ENCODE measurements at places on chromosomes 6 and 20. TPM values are rescaled to one million over a fixed set of nuclear protein-coding genes. Genes with fewer than 3 reads are reported as not detected.

Gene RBM39
- polyA plus RNA-seq: 43.1 TPM

Gene BTBD9
- 5.2 TPM for polyA plus RNA-seq

Gene MYB
- polyA plus RNA-seq: 0.16 TPM

Gene DOK5
- 25.4 TPM for polyA plus RNA-seq

Gene C20orf204
- 0.02 TPM for polyA plus RNA-seq

Gene MBOAT1
- 3.1 TPM for polyA plus RNA-seq

Gene PNLDC1
- polyA plus RNA-seq: 0.09 TPM

Gene TINAG
- not detected for polyA plus RNA-seq

Gene CLPSL2
- not detected for polyA plus RNA-seq

Gene UCKL1
- 16.7 TPM for polyA plus RNA-seq

Gene SNX3
- 428 TPM for polyA plus RNA-seq

Gene TEAD3
- 26.7 TPM for polyA plus RNA-seq

Gene GNAS
- 1,357 TPM for polyA plus RNA-seq

All from fibroblast of lung (primary cell).